Central memory CD8-positive, alpha-beta T cell (primary cell): ENCODE measurements at places on chromosomes 5 and 9.

DNA sequence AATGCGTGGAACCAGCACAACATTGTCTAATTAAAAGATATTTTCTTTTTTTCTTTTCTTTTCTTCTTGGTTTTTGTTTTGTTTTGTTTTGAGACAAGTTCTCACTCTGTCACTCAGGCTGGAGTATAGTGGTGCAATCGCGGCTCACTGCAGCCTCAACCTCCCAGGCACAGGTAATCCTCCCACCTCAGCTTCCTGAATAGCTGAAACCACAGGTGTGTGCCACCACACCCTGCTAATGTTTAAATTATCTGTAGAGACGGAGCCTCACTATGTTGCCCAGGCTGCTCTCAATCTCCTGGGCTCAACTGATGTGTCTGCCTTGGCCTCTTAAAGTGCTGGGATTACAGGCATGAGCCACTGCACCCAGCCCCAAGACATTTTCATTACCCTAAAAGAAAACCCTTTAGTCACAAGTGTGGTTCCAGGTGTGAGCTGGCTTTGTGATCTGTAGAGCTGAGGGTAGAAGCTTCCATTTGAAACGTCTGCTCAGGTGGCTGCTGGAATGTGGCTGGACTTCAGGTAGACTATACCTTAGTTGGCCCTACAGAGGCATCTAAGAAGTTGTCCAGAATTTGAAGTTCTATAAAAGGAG lies 19.1 kb upstream of the NEK6 start:
- DNase-seq: no peak
- H3K36me3 ChIP-seq: peaks cover 6% of the 10 kb centered on the region
- no peaks in the 10 kb centered on the region for H3K27me3 ChIP-seq
- H3K27ac ChIP-seq: peak overlapping the region; percentile 64
- H3K4me1 ChIP-seq: peaks cover 27% of the 10 kb centered on the region

- H3K27ac ChIP-seq: no peak overlapping the region
- no peaks in the 10 kb centered on the region for H3K27me3 ChIP-seq
- H3K4me3 ChIP-seq: no peak overlapping the region
- DNase-seq: no peak
- H3K4me1 ChIP-seq: no peaks in the 10 kb centered on the region
Observed at GRCh38 chr5:126031989-126032716, 391.1 kb upstream of the GRAMD2B start.

- peaks cover 6% of the 10 kb centered on the region for H3K36me3 ChIP-seq
- DNase-seq: no peak
- peaks cover 11% of the 10 kb centered on the region for H3K4me1 ChIP-seq
- H3K27ac ChIP-seq: no peak overlapping the region
Observed at GRCh38 chr9:128923493-128923883, 2.7 kb downstream of the PHYHD1 start.

DNA sequence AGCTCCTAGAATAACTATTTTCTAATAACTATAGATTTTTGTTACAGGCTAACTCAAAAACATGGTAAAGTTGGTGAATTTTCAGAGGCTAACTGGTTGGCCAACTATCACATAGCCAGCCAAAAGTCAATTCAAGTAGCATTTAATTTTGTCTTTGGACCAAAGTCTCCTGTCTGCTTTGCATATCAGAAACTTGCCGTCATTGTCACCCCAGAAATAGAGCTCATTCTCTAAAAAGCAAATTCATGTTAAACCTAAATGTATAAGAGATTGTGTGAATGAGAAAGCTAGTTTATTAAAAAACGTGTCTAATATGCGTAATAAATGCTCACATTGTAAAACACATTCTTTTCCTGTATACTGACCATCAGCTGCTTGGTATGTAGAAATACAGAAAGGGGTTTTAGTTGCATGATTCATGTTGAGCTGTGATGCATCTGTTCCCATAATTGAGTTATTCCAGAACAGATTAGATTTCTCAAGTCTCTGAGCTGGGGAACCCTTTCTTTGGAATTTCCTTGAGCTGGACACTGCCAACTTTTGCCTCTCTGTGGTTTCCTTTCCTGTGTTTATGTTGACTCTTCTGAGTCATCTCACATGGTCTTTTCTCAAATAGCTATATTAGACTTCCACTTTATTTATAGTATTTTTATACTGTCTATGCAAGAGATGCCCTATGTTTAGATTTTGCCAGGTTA lies 7.3 kb downstream of the SRFBP1 start:
- H3K27me3 ChIP-seq: no peaks in the 10 kb centered on the region
- no peak overlapping the region for H3K27ac ChIP-seq
- no peak for DNase-seq
- H3K4me1 ChIP-seq: peaks cover 25% of the 10 kb centered on the region
- H3K4me3 ChIP-seq: no peak overlapping the region
- peaks cover 2% of the 10 kb centered on the region for H3K36me3 ChIP-seq

DNA sequence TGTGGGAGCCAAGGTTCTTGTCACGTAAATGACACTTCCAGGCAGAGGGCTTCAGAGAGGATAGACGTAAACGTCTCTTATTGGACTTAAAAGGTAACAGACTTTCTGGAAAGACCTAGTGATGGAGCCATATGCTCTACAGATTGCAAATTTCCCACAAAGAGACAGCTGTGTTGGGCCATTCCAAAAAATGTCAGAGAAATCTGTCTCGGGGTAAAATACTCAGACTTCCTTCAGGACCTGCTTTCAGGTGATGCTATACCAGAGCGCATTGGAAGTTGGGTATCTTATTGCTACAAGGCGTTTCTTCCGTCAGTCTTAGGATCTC lies 29.2 kb downstream of the PROP1 start:
- DNase-seq: no peak
- H3K27me3 ChIP-seq: no peaks in the 10 kb centered on the region
- no peak overlapping the region for H3K4me3 ChIP-seq
- H3K27ac ChIP-seq: no peak overlapping the region

GRCh38 chr5:60520451-60521227 lies 179.3 kb downstream of the DEPDC1B start:
- no peak overlapping the region for H3K4me3 ChIP-seq
- no peak overlapping the region for H3K27ac ChIP-seq
- no peaks in the 10 kb centered on the region for H3K4me1 ChIP-seq
- H3K27me3 ChIP-seq: no peaks in the 10 kb centered on the region

DNA sequence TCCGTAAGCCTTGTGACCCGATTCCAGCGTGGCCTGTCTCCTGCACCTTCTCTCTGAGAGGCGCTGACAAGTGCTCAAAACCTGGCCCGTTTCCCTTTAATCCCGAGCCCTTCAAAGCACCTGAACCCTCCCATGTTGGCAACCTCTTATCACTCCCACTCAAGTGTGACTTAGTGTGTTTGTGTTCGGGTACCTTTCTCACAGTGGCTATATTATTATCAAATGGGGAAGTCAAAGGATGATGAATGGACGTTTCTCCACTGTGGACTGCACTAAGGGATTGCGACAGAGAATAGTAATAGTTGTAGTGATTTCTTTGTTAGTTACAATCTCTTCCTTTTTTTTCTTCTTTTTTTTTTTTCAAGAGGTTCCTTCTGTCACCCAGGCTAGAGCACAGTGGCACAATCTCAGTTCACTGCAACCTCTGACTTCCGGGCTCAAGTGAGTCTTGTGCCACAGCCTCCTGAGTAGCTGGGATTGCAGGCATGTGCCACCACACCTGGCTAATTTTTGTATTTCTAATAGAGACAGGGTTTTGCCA lies 65.4 kb upstream of the TNFSF8 start:
- no peak for DNase-seq
- peaks cover 23% of the 10 kb centered on the region for H3K27me3 ChIP-seq
- H3K4me1 ChIP-seq: no peaks in the 10 kb centered on the region
- H3K27ac ChIP-seq: no peak overlapping the region
- no peak overlapping the region for H3K4me3 ChIP-seq
